Left ventricle myocardium inferior (tissue), 1 donor: ENCODE measurements at places on chromosomes 4 and X.

DNA sequence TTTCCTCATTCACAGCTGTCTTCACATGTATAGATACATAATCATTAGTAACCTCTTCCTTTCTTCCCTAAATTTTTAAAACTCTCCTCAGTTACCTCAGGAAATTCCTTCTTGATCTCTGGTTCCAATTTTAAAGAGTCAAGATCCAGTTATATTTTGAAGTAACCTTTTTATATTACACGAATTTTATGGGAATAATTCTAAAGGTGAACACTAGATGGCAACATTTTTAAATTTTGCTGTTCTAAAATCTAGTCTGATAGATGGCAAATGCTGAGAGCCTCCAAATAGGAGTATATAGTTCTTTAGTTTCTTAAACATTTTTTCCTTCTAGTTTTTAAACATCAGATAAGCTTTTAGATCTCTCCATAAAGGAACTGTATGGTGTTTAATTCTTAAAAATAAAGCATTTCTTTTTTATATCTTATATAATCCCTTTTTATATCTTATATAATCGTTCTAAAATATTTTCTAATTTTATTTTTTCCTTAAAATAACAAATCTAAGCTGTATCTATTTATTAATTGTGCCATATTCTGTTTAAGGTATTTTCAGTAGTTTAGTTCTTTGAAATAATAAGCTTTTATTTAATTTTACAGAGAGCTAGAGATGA, 37.9 kb upstream of the PAPSS1 start:
- DNase-seq: no peak

- DNase-seq: no peak
Observed at GRCh38 chr4:38044060-38044459, 83.9 kb downstream of the PTTG2 start.

- DNase-seq: no peak
Observed at GRCh38 chr4:153333874-153334273, 10.6 kb upstream of the MND1 start.

- DNase-seq: no peak
Observed at GRCh38 chr4:74638689-74639088, 155.6 kb downstream of the BTC start.

GRCh38 chr4:163592212-163592611, 97.7 kb downstream of the TMA16 start:
- no peak for DNase-seq
